Tibial nerve (tissue), 4 donors: ENCODE measurements at places on chromosomes 1 and 21. TPM values are rescaled to one million over a fixed set of nuclear protein-coding genes. Genes with fewer than 3 reads are reported as not detected.

The RHD gene
- total RNA-seq, result not detected

The TNFRSF1B gene
- total RNA-seq, result 62.1 TPM

The CD58 gene
- total RNA-seq, result 15.9 TPM

The GBP4 gene
- total RNA-seq, result 14.7 TPM

The GBP5 gene
- total RNA-seq, result 2.5 TPM

The TLCD4 gene
- total RNA-seq, result 9.0 TPM

The RXFP4 gene
- not detected for total RNA-seq

The GORAB gene
- 12.3 TPM for total RNA-seq
